ENCODE measurements at places on chromosomes 2 and 18. TPM values are rescaled to one million over a fixed set of nuclear protein-coding genes. Genes with fewer than 3 reads are reported as not detected.

BMP10 gene
- total RNA-seq = not detected

HES6 gene
- total RNA-seq = 8.8 TPM

MBD1 gene
- total RNA-seq = 51.9 TPM

SALL3 gene
- not detected for total RNA-seq

WDFY1 gene
- total RNA-seq = 46.3 TPM

MEP1B gene
- total RNA-seq = not detected

NTSR2 gene
- total RNA-seq = not detected

IL1R1 gene
- total RNA-seq = 224 TPM

INPP5D gene
- total RNA-seq = 15.3 TPM

REEP1 gene
- total RNA-seq = 4.8 TPM

LIMS2 gene
- 50.5 TPM for total RNA-seq

EN1 gene
- not detected for total RNA-seq

MALL gene
- total RNA-seq = 288 TPM

HOXD3 gene
- total RNA-seq = not detected

WDCP gene
- 10.3 TPM for total RNA-seq

SH2D6 gene
- total RNA-seq = 0.60 TPM

SNED1 gene
- total RNA-seq = 36.4 TPM

CFAP221 gene
- 20.8 TPM for total RNA-seq

KCNG2 gene
- 0.20 TPM for total RNA-seq

ACOXL gene
- total RNA-seq = 29.3 TPM
